ENCODE measurements at places on chromosomes 1 and 21.

GRCh38 chr1:84152649-84153056 lies 8.6 kb downstream of the PRKACB start:
- peak; percentile 93 for ATAC-seq

GRCh38 chr21:42669041-42669440 lies 15.6 kb downstream of the PDE9A start:
- ATAC-seq: no peak

- ATAC-seq: peak; percentile 86
Measured at GRCh38 chr1:17405898-17406759, 33.3 kb downstream of the RCC2 start.

GRCh38 chr1:228275179-228275429 lies 67.3 kb downstream of the OBSCN start:
- no peak for ATAC-seq

- no peak for ATAC-seq
Measured at GRCh38 chr1:32761936-32762335, 55.2 kb downstream of the YARS1 start.

- no peak for ATAC-seq
Measured at GRCh38 chr1:17177651-17178050, 27.3 kb upstream of the PADI1 start.

DNA sequence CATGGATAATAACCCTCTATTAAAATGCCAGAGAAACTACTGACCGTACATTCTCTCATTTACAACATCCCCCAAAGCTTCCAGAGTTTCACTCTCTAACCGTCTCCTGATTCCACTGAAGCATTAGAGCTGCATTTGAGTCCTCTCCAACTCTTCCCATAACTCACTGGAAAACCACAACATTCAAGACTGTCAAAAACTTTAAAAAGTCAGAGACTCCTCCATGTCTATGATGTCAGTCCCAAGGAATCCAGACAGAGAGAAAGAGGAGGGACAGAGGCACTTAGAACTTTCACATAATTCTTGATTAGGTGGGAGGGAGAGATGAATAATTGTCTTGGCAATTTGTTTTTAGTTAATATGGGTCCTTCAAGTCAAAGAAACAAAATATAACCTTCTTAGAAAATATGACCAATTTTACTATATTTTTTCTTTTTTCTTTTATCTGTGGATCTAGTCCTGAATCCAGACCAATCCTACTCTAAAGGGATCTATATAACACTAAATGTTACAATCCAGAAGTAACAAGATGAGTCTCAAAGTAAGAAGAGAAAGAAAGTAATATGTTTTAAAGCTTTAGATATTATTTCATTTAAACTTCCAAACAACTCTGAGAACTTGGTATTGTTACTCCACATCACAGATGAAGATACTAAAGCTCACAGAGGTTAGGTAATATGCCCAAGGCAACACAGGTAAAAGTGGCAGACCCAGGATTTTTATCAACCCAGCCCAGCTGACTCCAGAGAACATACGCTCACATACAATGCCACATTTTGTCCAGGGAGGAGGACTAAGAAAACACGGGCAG lies 23.8 kb downstream of the OTUD7B start:
- ATAC-seq: no peak

- ATAC-seq: no peak
Measured at GRCh38 chr1:160365325-160365724, 1.5 kb upstream of the NHLH1 start.

- no peak for ATAC-seq
Measured at GRCh38 chr1:150346316-150346715, 17.6 kb upstream of the RPRD2 start.

- ATAC-seq: no peak
Measured at GRCh38 chr21:39149882-39150281, 33.4 kb downstream of the PSMG1 start.

DNA sequence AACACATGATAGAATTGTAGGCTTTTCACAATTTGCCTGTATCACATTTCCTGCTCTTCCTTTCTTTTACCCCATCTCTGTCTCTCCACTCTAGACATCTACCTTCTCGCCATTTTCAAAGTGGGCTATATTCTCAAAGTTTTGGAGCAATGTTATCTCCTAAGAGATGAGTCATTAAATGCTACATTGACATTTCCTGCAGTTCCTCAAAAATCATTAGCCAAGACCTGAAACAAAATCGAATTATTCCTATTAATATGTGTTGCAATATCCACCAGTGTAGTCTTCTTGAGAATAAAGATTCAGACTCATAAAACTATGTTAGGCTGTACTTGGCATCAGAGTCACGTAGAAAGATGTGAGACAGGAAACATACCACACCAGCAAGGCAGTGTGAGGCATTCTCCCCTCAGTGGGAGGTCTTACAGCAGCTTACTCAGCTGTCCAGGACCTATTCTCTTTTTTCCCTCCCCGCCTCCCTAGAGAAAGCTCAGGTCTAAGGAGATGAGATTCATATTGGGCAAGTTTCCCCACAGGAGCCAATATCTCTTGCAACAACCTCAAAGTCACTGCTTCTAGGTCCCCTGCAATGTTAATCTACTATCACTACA lies 38.8 kb downstream of the FRRS1 start:
- ATAC-seq: no peak

DNA sequence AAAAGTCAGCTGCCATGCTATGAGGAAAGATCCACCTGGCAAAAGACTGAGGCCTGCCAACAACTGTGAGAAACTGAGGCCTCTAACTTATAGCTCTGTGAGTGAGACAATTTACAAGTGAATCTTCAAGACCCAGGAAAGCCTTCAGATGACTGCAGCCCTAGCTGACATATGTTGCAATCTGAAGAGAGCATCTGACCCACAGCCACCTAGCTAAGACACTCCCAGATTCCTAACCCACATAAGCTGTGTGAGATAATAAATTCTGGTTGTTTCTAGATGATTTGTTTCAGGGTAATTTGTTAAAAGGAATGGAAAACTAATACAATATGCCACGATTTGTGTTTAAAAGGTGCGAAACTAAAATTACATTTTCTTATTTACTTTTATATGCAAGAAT lies 55.1 kb downstream of the HFM1 start:
- ATAC-seq: no peak

GRCh38 chr21:39952265-39952664 lies 85.0 kb downstream of the PCP4 start:
- no peak for ATAC-seq

GRCh38 chr1:31593770-31594632 lies 17.7 kb downstream of the TINAGL1 start:
- ATAC-seq: peak; percentile 85

DNA sequence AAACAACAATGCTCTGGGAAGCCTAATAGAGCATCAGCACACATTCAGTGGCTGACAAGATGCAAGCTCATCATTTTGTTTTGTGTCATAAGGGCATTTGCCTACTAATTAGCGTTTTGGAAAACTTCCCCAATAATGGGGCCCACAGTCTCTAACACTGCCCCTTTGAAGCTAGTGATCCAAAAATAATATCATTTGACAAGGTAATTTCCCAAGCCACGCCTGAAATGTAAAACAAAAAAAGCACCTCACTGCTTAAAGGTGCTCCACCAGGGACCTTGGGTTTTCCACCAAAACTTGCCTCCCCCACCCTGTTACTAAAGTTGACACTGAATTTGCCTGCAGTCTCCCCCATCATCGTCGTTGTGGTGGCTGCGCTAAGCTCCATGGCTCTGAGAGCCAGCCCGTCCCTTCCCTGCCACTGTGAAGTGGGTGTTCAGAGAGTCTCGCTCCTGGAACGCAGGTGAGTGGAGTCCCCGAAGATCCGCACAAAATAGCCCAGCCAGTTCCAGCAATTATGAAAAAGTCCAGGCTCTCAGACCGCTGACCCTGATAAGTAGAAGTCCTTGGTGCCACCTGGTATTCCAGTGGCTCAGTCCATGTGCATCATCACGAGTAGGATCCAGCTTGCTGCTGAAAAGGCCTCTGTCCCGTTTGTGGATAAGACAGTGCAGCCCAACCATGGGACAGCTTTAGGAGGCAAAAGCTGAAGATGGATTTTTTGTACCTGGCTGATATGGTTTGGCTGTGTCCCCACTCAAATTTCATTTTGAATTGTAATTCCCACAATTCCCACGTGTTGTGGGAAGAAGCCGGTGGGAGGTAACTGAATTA lies 52.2 kb downstream of the RAB3GAP2 start:
- ATAC-seq: peak; percentile 94

DNA sequence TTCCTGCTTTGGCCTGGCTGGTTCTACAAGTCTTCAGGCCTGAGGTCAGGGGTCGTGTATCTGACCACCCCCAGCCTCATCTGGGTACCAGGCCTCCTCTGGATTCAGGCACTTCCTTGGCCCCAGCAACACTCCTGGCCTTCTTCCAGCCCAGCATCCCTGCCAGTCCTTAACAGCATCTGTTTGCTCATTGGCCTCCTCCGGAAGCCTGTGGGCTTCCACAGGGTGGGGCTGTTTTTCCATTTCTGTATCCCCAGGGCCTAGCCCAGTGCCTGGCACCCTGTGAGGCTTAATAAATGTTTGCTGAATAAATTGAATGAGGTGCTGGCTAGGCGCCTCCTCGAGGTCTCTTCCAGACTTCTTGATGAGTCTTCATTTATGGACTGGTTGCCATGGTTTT lies 21.5 kb upstream of the GPR37L1 start:
- no peak for ATAC-seq

- ATAC-seq: no peak
Measured at GRCh38 chr1:72847651-72848050, 565.3 kb upstream of the NEGR1 start.

- no peak for ATAC-seq
Measured at GRCh38 chr1:103171041-103171590, 62.8 kb upstream of the COL11A1 start.

- no peak for ATAC-seq
Measured at GRCh38 chr1:74012583-74012982, 185.4 kb downstream of the LRRIQ3 start.

GRCh38 chr1:39652105-39652504 lies 12.7 kb upstream of the HEYL start:
- ATAC-seq: no peak

- ATAC-seq: no peak
Measured at GRCh38 chr1:212759683-212760082, 31.9 kb downstream of the NSL1 start.

- ATAC-seq: no peak
Measured at GRCh38 chr1:190124068-190124467, 353.6 kb downstream of the BRINP3 start.

GRCh38 chr1:11238311-11238710 lies 24.0 kb downstream of the MTOR start:
- no peak for ATAC-seq

- no peak for ATAC-seq
Measured at GRCh38 chr1:112925015-112925414, 31.0 kb downstream of the SLC16A1 start.

DNA sequence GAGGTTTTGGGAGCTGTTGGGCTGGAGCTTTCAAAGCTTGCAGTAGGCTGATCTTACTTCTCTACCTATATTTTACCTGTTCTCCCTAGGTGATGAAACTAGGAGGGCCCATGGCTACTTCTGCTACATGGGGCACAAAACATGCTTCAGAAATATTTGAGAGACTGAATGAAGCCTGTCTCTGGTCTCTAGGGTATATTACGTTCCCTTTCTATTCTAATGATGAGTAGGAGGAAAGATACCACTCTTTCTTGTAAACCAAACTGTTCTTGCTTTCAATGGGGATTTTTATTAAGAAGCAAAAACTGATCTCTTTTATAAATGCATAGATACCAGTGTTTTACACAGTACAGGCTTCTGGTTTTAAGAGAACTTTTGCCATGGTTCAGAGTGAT lies 103.1 kb downstream of the GALNT2 start:
- peak; percentile 80 for ATAC-seq

- ATAC-seq: no peak
Measured at GRCh38 chr1:192892934-192893333, 84.1 kb downstream of the RGS2 start.

DNA sequence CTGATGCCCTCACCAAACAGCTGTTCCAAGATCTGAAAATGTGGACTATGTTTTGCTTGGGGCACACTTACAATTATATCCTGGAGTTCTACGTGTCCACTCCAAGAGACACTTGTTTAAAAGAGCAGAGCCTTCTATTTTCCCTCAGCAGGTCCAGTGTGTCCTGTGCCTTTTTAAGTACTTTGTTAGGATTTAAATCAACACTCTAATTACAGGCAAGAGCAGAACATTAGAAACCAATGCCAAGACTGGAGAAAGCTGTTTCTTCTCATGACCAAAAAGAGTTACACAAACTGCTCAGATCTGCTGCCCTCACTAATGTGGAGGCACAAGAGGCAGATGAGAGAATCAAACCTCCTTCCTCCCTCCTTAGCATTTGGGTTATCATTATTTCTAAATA lies 452.9 kb downstream of the LMO4 start:
- no peak for ATAC-seq

DNA sequence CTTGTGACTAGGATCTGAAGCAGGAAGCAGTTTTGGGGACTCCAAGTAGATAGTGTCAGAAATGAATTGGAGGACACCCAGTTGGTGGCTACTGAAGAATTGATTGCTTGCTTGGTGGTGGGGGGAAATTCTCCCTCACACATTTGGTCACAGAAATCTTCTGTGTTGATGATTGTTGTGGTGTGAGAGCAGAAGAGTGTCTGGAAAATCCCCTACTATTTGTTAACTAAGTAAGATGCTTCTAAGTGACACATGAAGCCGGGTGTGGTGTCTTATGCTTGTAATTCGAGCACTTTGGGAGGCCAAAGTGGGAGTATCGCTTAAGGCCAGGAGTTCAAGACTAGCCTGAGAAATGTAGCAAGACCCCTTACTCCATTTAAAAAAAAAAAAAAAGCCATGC lies 22.5 kb upstream of the IPP start:
- ATAC-seq: no peak

- no peak for ATAC-seq
Measured at GRCh38 chr1:169729991-169730390, 3.9 kb downstream of the SELE start.

- no peak for ATAC-seq
Measured at GRCh38 chr1:2643414-2644077, 10.7 kb upstream of the MMEL1 start.

- peak; percentile 70 for ATAC-seq
Measured at GRCh38 chr1:113940365-113941244, 11.5 kb downstream of the HIPK1 start.

GRCh38 chr1:111570781-111571181 lies 48.8 kb upstream of the RAP1A start:
- ATAC-seq: peak; percentile 66

GRCh38 chr1:234727018-234727940 lies 117.3 kb upstream of the IRF2BP2 start:
- ATAC-seq: peak; percentile 24

DNA sequence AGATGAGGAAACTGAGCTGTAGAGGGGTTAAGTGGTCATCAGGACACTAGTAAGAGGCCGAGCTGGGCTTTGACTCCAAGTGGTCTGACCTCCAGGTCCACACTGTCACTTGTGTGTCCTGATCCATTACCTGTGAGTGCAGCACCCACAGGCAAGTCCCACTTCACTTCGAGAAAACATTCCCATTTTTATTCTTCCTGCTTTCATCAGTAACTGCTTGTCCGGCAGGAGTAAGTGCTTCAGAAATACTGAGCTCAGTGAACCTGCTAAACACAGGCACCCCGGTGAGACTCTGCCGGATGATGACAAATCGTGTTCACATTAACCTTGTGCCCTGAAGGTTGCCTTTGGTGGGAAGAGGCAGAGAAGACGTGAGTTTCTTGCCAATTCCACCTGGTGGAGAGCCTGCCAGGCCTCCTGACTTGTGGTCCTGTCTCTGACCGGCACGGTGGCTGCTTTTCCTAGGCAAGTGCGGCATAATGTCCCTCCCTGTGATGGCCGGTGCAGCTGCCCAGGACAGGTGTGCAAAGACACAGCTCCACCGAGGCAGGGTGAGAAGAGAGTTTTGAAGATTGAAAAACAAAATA lies 29.4 kb downstream of the ZBTB18 start:
- no peak for ATAC-seq

Data from stimulated activated memory B cell treated with anti-CD40 and anti-IgM and Interleukin-4, amounts not matched to agents 10 μg/mL and 1 μg/mL and 100 μg/mL, for 72 hours (primary cell).